ENCODE measurements at places on chromosomes 2 and 18. TPM values are rescaled to one million over a fixed set of nuclear protein-coding genes. Genes with fewer than 3 reads are reported as not detected.
A peak's percentile ranks its signal among the peaks of the same experiment; 100 is the strongest.

The UGT1A8 gene
- not detected for total RNA-seq

The EPHA4 gene
- total RNA-seq: 6.1 TPM

The USP40 gene
- 26.0 TPM for total RNA-seq

The ARL4C gene
- 43.0 TPM for total RNA-seq

The C2orf66 gene
- total RNA-seq: not detected

The ZEB2 gene
- total RNA-seq: 32.3 TPM

The CXCR4 gene
- total RNA-seq: not detected

The KRCC1 gene
- total RNA-seq: 36.2 TPM

The GAREM2 gene
- 0.88 TPM for total RNA-seq

The XIRP2 gene
- total RNA-seq: 0.12 TPM

GRCh38 chr18:45441110-45441847 lies 174.0 kb upstream of the SLC14A2 start:
- DNase-seq: peak; percentile 30

DNA sequence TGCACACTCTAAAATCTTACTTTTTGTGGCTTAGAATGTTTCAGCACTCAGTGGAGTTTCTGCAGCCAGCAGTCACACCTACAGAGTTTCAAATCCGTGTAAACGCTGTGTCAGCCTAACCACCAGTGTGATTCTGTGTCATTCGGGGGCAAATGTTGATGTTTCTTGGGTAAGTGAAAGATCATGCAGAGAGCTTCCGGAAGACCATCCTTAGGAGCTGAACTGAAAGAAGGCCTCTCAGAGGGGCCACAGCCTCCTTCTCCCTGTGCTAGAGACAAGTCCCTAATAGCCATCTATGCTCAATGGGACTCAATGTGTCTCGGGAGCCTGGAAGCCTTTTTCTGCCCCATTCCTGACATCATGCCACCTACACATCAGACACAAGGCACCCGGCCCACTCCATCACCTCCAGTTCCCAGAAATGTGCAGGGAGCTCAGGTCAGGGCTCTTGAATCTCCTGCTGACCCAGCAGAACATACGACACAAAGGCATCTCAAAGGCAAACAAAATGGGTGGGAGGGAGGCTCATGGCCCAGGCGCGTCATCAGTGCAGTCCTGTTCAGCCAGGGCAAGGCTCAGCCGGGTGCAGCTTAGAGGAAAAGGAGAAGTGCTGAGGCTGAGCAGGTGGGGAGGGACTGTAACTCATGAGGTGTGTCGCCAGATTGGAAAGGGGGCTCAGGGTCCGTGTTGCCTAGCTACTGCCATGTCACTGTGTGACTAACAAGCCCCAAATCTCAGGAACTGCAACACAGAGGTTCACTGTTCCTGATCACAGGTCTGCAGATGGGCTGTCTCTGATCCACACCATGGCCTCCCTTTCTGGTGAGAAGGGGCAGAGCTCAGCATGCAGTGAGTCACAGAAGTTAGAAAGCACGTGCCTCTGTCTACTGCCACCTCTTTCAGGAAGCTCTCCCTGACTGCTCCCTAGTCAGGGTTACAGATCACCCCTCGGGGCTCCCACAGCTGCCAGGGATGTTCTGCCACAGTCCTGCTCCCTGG lies 82.0 kb downstream of the SMAD7 start:
- no peak for DNase-seq

DNA sequence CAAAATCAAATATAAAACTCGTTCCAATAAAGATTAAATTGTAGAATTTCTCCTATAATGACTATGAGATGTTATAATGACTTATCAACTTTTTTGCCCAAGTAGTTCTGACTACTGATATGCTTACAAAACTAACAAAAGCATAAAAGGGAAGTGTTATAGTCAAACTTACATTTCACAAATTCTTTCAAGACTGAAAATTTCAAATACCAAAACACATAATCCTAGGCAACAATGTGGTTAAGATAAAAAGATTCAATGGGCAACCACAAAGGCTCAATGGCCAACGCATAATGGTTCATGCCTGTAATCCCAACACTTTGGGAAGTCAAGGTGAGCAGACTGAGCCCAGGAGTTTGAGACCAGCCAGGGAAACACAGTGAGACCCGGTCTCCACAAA lies 135.7 kb downstream of the USP34 start:
- no peak for DNase-seq

DNA sequence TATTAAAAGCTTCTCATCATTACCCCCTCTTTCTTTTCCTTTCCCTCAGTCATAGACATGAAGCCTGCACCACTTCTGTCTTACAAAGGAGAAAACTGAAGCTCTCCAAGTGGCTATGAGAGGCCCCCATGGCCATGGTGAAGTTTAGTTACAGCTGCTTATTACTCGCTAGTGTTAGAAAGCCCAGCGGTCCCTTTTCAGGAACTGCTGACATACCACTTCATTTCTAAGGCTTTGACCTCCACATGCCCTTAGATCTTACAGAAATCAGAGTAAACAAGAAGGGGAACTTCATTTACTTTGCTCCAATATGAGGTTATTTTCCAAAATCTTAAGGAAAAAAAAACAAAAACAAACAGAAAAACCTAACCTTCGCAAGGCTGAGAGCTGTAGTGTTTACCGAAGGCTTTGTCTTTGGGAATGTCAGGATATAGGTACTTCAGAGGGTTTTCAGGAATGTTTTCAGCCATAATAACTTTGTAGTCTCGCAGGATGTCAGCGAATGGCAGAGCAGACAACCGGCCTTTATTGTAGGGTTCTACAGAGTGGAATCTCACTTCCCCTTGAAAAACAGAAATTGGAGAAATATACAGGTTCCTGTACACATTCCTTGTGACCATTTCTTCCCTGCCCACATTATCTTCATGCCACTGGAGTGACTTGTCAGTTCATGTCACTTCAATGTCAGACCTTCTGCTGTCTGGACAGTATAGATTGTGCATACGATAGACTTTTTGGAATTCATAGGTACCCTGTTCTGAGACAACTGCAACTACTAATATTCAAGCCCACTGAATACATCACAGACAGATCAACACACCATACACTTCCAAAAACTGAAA lies 18.8 kb upstream of the STAT1 start:
- no peak for DNase-seq

GRCh38 chr2:48844417-48845155 lies 89.1 kb upstream of the LHCGR start:
- no peak for DNase-seq

GRCh38 chr2:102044967-102045489 lies 53.3 kb downstream of the IL1R2 start:
- no peak for DNase-seq

- DNase-seq: peak; percentile 78
Observed at GRCh38 chr18:48727681-48728080, 188.8 kb downstream of the CTIF start.

DNA sequence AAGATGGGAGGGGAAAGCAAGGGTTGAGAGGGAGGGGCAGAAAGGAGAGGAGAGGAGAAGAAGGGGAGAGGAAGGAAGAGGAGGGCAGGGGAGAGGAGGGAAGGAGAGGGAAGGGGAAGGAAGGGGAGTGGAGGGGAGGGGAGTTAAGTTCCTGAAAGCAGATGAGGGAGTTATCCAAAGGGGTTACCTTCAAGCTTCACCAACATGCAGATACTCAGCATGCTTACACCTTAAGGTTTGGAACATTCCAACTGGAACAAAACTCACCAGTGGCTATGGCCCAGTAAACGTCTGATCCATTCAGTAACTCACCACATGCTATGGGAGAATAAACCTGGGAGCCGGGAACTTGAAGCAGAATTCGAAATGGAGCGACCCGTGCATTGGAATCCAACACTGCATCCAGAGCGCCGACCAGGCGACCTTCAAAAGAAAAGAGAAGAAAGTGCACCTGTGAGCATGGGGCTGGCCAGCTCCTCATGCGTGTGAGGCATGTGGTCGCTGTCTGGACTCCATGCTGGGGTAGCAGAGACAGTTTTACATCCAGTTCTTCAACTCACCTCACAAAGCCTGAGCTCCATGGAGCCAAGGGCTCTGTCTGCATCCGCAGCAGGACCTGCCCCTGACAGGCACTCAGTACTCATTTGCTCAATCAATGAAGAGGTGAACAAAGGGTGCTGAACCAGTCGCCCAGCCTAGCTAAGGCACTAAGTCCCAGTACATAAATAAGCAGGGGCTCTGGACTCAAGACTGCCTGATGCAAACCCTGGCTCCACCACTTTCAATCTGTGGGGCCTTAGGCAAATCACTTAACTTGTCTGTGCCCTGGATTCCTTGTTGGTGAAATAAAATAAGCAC lies 61.0 kb downstream of the TBC1D8 start:
- no peak for DNase-seq

DNA sequence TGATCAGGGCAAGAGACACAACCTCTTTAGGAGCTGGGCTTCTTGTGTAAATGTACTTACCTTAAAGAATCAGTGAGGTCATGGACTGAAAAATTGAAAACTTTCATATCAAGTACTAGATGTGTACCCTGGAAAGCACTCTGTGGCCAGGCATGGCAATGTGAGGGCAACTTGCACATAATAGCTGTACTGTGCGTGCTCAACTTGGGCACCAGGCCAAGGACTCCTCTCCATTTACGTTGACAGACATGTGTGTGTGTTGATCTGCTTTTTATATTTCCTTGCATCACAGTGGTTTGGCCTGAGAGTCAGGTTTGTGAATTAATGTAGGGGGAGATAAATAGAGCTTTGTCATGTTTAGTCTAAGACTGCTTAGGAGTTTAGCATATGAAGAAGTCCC lies 669.5 kb upstream of the REG3G start:
- DNase-seq: peak; percentile 7

GRCh38 chr18:2997846-2998564 lies 14.9 kb downstream of the LPIN2 start:
- no peak for DNase-seq

DNA sequence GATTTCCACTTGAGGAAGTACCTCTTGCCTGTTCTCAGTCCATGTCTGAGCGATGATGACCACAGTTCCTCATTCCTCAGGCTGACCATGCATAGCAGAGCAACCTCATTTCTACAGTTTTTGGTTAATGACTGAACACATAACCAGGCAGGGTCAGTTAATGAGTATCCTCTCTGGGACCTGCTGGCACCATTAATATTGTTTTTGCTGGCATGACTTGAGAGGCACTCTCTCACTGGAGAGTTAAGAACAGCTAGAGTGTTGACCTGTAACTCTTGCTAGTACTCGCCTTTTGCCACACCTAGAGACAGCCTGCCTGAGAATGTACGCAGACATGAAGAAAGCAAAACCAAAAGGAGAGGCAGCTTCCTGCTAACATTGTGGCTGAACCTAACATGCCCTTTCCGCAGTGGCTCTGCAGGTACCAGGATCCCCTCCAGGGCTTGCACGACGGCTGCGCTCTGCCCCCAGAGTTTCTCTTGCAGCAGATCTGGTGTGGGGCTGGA lies 23.9 kb downstream of the PECR start:
- no peak for DNase-seq

DNA sequence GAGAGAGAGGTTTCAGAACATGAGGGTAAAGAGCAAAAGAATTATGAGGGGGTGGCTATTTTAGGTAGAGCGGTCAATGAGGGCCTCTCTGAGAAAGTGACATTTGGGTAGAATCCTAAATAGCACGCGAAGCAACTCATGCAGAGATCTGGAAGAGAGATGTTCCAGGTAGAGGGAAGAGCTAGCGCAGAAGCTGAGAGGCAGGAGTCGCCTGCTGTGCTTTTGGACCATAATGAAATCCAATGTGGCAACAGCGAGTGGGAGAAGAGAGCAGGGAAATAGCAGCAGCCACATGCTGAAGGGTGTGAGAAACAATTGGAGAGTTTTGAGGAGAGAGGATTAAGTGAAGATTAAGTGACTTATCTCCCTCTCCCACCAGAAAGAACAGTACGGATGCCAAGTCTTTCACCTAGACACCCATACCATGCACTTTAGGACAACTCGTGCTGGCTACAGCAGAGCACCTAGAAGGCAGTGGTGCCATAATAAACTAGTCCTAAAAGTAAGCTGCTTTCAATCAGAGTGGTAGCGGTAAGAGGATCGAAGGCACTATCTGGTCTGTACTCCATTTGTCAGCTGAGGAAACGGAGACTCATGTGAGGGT lies 129.7 kb downstream of the LRP2 start:
- DNase-seq: no peak

DNA sequence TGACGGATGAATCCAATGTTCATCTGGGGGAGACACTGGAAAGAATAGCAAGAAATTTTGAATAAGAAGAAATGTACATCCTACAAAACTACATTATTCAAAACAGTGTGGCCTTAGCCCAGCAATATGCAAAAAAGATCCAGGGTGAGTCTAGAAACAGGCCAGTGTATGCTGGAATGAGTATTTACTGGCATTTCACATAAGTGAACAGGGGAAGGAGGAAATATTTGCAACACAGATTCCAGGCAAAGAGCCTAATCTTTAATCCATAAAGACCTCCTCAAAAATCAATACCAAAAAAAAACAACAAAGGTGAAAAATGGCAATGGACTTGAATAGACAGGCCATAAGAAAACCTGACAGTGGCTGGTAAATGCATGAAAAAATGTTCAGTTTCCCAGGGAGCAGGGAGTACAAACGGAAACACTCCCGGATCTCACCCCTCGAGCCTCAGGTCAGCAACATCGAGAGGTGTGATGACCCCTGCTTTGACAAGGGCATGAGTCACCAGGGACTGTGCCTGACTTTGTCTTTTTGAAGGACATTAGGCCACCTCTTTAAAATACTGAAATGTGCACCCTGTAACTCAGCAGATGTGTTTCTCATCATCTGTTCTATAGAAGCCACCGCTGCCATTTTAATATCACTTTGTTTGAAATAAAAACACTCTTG lies 12.7 kb upstream of the GPC1 start:
- no peak for DNase-seq

DNA sequence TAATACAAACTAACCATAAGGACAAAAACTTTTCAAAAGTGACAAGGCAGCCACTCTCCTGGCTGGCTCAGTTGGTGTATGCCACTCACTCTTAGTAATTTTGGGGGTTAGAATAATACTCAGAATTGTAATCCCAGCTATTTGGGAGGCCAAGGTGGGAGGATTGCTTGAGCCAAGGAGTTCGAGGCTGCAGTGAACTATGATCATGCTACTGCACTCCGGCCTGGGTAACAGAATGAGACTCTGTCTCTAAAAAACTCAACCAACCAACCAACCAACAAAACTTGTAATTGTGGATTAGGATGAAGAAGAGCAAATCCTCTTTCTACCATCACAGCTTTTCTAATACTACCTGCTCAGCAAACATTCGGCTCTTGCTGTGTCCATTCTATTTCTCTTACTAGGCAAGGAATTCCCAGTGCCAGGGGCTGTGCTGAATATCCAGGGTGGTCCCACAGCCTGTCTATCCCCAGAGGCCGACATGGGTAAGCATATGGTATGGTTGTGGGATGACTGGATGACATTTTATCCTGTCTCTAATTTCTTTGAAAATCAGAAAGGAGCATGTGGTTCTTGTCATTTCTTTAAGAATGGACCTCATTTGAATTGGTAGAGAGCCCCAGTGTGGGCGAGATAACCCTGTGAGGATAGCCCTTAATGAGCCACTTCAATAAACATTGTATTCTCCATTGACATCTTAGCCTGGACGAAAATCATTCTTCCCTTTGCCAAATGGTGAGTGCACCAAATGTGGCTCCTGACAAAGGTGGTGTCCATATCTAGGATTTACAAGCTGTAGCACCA lies 220.1 kb downstream of the MYCN start:
- DNase-seq: no peak

Measured in RPMI7951 (cell line).